ENCODE measurements at places on chromosomes 12 and 14.
A peak's percentile ranks its signal among the peaks of the same experiment; 100 is the strongest.

- peak; percentile 93 for DNase-seq
Measured at GRCh38 chr14:96267336-96267735, 11.3 kb downstream of the BDKRB1 start.

GRCh38 chr14:54085232-54085761 lies 128.7 kb upstream of the BMP4 start:
- DNase-seq, result peak; percentile 7

DNA sequence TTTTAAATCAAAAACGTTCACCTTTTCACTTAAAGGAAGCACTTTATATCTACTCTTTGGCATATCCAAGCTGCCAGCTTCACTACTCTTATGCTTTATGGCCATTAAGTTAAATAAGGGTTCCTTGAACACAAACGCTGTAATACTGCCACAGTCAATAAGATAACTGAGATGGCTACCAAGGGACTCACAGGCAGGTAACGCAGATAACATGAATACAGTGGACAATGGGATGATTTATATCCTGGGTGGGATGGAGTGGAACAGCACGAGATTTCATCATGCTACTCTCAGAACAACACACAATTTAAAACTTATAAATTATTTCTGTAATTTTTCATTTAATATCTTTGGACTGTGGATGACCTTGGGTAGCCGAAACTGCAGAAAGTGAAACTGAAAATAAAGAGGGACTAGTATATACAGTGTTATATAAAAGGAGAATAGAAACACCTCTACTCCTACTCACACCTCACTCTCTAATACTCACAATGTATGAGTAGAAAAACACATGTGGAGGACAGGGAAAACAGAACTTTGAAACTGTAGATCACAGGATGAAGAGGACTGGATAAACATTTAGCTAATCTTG lies 367.3 kb downstream of the C12orf50 start:
- no peak for DNase-seq

DNA sequence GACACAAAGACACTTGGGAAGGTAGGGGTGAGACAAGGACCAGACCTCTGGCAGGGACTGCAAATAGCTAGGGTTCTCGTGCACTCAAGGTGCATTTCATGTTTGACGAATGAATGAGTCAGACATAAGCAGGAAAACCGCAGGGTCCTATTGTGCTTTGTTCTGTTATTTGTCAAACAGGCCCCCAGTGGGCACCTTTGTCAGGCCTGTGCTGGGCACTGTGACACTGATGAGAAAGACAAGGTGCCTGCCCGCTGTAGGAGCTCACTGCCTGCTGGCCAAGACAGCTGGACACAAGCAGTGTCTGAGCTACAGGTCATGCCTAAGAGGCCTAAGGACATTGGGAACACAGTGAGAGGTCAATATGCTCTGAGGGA lies 2.3 kb downstream of the OTUB2 start:
- DNase-seq, result no peak

DNA sequence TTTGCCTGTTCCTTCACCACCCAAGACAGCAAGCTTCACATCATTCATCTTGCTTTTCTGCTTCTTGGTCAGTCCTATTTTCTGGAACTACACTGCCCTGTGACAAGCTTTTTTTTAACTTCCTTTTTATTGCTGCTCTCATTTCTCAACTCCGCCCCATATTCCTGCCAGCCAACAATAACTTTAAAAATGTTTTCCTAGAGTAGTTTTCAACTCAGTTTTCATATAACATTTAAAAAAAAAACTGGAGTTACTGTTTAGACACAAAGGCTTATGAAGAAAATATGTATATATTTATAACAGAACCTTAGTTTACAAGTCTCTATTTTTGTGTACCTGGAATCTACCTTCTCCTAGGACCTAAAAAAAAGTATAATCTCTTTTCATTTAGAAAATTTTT lies at the start of gene RERGL:
Gene RERGL, minus strand, starts transcription at position 101 of the 400 bp plus-strand sequence. Its CDS starts 53 bp downstream, at position 48.
- DNase-seq, result no peak

DNA sequence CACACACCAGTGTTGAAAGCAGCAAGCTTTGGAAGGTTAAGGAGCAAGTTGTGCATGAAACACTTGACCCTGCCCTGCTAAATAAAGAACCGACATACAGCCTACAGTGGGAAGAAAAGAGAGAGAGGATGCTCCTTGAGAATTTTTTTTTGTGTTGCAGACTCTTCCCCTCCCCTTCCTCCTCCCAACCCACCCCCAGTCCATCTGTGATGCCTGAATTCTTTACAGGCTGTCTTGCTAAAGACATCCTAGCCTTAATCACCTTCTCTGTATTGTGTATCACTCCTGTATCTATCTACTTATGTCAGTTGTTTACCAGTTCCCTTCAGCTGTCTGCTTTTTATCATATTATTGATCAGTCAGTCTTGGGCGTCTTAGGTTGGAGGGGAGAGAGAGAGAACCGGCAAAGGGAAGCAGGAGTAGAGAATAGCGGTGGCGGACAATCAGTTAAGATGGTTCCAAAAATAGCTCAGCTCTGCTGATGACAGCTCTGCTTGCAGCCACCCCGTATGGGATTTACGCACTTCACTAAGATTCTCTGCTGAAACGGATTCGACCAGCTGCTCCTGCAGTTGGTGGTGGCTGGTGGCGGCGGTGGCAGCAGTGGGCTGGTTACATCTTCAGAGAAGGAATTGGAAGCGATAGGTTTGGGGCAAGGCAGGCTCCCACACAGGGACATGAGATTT lies 664.7 kb downstream of the NRXN3 start:
- no peak for DNase-seq

GRCh38 chr12:9919443-9919842 lies 12.7 kb downstream of the CLEC2A start:
- DNase-seq, result no peak

DNA sequence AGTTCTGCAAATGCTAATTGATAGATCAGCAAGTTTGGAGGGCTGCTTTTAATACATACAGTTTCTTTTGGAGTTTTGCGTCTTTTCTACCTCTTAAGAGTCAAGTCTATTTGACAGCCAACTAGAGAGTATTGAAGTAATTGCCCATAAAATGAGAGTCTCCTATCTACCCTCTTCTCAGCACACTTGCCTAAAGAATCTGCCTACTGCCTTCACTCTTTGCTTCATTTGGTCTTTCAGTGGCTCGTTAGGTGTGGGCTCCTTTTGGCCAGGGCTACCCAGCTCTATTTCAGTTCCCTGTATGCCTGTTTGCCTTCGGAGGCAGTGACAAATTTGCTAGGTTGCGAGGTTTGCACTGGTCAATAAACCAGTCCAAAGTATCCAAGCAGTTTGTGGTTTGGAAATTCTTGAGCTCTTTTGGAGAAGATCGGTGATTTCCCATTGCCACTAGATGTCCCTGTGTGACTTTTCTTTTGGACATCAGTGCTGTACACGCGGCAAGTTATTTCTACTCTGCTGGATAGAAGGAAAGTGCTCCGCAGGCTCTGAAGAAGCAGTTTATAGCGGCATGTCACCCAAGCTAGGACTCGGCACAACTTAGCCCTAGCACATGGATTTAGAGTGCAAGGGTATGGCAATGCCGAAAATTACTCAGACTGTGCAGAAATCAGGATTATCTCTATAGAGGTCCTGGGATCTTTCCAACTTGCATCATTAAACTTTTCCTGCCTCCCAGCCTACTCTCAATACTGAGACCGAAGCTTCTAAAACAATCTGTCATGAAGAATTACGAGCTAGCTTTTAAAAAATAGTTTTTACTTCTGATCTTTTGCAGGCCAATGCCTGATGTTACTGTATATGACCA lies 38.6 kb downstream of the MGST1 start:
- peak; percentile 77 for DNase-seq

DNA sequence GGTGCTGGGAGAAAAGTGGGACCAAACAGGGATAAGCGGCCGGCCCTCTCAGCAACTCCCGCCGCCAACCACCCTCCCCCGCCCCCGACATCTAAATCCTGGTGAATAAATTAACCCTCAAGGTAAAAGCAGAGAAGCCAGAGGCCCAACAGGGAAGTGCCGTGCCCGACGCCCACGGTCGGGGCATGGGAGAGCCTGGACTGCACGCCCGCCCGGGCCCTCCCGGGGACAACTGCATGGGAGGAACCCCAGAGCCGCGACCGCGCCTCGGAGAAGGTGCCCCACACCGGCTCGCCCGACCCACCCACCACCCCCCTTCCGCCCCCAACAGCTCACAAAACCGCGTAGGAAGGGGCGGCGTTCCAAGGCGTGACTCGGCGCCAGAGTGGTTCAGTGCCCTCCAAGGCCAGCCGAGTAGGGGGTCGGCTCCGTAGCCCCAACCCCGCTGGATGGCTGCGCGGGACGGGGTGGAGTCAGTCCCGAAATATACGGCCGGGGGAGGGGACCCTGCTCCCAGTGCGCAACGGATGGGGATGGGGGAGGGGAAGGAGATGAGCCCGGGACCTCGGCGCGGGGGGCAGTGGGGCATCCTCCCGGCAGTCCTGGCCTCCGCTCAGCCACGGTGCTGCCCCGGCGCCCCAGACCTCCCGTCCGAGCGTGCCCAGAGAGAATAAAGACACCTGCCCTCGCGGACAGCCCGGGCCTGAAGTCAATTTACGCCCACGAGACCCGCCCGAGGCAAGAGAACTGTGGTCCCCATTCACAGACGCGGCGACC lies 732 bp downstream of the SLC25A29 start:
- DNase-seq, result no peak

- DNase-seq, result no peak
Measured at GRCh38 chr12:38983117-38983571, 77.8 kb upstream of the CPNE8 start.

GRCh38 chr14:24123424-24124417 lies 6.7 kb upstream of the FITM1 start:
- DNase-seq, result no peak

- DNase-seq, result peak; percentile 41
Measured at GRCh38 chr12:27463511-27464219, 17.1 kb downstream of the SMCO2 start.

DNA sequence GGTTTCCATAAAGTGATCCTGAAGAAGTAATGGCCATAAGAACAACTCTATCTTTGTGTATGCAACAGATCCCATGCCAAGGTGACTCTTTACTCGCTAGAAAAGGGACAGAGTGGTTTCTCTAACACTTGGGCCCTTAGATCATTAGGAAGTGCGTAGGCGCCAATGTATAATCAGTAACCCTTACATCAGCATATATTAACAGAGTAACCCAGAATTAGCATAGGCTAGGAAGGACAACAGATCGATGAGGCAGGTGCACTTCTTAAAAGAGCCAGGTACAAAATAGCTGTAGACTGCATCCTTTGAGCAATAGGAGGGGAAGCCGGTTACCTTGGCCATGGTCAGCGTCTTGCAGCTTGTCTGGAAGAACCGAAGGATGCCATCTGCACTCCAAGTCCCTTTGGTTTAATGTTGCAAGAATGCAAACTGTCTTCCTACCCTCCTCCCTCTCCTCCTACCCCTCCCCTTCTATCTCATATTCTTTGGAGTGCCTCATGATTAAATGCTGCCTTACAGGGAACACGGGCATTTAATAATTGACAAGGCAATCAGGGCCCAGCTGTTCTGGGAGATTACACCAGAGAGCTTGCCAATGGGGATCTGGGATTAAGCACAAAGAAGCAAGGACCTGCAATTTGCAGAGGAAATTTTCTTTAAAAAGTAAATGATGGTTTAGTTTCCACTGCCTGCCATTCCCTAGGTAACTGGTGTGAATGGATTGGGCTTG lies 8.0 kb downstream of the GSG1 start:
- no peak for DNase-seq

DNA sequence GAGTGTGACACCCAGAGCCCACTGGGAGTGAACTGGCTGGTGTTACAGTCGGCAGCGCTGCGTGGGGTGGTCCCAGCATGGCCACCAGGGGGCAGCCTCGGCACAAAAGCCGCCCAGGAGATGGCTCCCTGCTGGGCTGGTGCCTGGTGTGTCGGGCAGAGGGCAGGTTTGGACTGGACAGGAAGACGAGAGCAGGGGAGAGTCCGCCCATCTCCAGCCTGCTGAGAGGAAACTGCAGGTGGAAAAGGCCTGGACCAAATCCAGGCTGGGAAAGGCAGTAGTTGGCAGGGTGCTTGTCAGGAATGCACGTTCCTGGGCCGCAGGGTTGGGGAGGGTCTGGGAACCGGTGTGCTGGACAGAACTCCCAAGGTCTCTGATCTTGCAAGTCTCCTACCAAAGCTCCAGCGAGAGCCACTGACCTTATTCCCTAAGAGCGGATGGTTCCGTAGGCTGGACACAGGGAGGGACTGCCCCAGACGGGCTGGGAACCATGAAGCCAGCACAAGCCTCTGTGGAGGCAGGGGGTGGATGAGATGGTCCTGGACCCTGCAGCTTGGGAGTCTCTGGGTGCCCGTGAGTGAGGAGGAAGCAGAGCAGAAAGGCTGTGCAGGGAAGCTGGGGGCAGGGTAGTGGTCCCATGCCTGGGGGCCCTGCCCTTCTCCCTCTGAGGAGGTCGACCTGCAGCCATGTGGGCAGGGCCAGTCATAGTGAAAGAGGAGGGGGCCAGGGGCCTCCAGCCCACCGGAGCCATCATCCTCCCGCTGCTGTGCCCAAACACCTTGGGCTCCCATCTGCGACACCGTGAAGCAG lies 1.8 kb downstream of the AHNAK2 start:
- peak; percentile 76 for DNase-seq

- DNase-seq, result peak; percentile 84
Measured at GRCh38 chr12:29066011-29066588, 83.0 kb upstream of the FAR2 start.

DNA sequence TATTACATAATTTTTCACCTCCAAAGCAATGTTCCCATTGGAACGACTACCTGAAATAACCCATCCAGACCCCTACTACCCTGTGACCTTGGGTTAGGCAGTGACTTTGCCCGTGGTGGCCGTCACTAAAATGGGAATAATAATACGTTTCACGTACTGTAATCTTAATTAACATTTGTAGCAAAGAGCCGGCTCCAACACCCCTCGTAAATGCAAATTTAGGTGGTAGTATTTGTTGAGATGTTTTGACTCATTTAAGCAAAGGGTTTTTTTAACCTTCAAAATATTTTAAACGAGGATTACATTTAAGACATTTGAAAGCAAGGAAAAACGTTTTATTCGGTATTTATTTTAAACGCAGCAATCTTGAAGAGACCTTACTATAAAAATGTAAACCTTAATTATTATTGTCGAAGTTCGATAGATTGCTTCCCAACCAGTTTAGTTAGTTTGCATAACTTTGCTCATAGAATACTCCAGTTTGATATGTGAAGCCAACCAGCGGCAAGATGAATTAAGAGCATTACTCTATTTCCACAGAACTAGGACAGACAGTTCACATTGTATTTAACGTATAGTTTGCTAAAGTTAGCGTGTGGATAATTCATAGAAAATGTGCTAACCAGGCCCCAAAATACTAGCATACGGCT lies 1.4 kb upstream of the ARID2 start:
- no peak for DNase-seq

GRCh38 chr12:74619084-74619483 lies 81.4 kb downstream of the ATXN7L3B start:
- DNase-seq, result no peak

DNA sequence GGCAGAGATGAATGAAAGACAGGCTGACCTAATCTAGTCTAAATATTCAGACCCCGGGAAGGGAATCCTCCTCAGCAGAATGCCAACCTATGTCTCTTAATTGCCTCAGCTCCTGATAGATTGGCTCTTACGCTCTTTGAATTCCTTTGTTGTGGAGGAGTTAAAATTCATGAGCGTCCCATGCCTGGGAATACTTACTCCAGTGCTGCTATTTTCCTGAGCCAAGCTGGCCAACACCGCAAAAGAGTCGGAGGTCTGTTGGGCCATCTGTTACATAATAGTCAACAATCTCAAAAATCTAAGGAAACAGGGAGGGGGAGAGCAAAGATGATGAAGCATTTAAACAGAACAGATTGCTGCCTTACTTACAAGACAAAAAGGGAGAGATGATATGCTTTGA lies 182.8 kb downstream of the ASCL1 start:
- DNase-seq, result no peak

Data from fibroblast of mammary gland (primary cell).